ENCODE measurements at places on chromosomes 2 and 18.

DNA sequence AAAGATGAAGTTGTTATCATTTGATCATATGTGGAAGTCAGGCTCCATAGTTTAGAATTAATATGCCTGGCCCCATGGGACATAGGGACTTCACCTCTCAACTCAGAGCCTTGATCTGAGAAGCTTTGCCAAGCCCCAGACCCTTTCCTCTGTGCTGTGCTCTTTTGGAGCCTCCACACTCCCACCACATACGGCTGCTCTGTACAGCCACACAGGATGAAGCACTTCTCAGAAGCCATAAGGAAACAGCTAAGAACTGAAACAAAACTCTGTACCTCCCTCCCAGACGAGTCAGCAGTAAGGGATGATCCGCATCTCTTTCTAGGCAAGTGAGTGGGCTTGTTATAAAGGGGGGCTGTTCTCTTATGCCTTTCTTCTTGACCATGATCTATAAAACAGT, 66.5 kb downstream of the CAB39 start:
- DNase-seq, result no peak

- peak; percentile 11 for DNase-seq
Observed at GRCh38 chr2:45652090-45653031, 886 bp downstream of the PRKCE start.

GRCh38 chr2:150832686-150833085, 345.2 kb upstream of the RND3 start:
- no peak for DNase-seq

DNA sequence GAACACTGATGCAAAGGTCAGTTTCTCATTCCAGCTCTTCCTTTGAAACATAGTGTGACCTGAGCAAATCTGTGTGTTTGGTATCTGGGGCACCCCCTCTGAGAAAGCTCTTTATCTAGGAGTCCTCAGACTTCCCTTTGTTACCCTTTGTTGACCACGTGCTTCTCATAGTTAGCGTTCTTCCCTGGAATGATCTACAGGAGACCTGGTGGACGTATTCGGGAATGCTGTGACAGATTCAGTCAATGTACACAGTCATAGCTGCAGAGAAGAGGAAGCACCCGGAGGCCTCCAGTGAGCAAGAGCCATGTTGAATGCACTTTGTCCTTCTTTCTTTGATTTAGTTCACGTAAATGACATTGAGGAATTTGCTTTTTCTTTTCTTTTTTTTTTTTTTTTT, 10.7 kb upstream of the CHMP1B start:
- DNase-seq, result no peak

GRCh38 chr2:214322662-214323061, 88.2 kb upstream of the VWC2L start:
- DNase-seq, result no peak

DNA sequence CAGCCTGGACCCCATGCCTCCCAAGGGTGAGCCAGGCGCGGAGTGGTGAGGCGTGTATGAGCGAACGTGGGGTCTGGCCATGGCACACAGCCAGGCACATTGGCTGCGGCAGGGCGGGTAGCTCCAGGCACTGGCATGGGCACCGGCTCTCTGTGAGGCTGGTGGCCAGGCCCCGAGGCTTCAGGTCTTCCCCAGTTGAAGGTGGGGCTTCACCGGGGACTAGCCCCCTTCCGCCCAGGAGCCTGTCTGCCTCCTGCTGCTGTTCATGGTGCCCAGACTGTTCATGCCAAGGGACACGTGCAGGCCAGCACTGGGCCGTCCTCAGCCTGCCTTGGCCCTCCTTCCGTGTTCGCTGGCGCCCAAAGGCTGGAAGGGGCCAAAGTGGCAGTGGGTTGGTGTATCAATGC, 26.8 kb downstream of the DDX1 start:
- DNase-seq, result no peak

- DNase-seq, result no peak
Observed at GRCh38 chr2:192960945-192961344, 766.2 kb upstream of the TMEFF2 start.

GRCh38 chr2:28055325-28055970, 164.9 kb downstream of the BABAM2 start:
- DNase-seq, result no peak

- DNase-seq, result no peak
Observed at GRCh38 chr2:121239969-121240368, 45.0 kb downstream of the TFCP2L1 start.

DNA sequence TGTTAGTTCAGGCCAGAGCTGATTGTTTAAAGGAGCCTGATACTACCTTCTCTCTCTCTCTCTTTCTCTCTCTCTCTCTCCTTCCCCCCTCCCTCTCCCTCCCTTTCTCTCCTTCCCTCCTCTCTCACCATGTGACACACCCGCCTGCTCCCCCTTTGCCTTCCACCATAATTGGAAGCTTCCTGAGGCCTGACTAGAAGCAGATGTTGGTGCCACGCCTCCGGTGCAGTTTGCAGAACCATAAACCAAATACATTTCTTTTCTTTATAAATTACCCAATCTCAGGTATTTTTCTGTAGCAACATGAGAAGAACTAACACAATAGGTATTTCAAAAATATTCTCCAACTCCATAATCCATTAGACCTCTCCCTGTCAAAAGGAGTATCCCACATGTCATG, 62.4 kb downstream of the ANKRD62 start:
- no peak for DNase-seq

GRCh38 chr2:63651356-63651755, 62.6 kb downstream of the MDH1 start:
- DNase-seq, result no peak

GRCh38 chr2:102657770-102658169, 38.4 kb downstream of the SLC9A2 start:
- no peak for DNase-seq

DNA sequence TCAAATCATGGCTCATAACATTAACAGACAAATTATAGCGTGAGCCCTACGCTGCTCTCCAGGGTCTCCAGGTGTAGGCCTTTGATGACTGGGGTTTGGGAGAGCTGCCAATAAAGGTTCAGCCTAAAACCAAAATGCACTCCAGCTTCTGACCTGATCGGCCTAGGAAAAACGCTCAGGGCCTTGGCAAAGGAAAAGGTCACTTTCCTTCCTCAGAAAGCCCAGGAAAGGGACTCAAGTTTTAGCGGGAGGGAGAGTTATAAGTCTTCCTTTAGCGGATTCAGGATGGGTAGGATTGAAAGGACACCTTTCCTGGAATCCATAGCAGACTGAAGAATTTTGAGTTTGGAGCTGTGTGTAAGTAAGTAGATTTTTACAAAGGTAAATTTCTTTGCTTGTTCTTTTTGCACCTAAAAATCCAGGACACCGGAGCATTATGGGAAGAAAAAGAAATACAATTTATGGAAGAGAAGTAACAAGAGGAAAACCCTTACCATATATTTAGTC, 8.8 kb downstream of the EVX2 start:
- DNase-seq, result no peak

DNA sequence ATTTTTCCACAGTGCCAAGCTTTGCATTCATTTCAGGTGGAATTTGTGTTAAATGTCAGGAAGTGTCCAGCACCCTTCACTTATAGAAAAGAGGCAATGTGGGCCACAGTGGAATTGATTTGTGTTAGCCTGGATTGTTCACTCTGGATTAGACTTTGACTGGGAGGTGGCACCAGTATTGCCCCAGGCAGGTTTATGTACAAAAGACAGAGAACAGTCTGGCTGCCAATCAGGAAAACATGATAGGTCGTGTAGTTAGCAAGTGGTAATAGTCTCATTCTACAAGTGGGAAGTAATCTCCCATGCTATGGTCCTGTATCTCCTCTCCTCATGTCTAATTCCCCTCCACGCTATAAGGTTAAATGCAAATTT, 45.6 kb downstream of the RAB27B start:
- DNase-seq, result no peak

- no peak for DNase-seq
Observed at GRCh38 chr2:70523996-70524965, 29.3 kb downstream of the TGFA start.

DNA sequence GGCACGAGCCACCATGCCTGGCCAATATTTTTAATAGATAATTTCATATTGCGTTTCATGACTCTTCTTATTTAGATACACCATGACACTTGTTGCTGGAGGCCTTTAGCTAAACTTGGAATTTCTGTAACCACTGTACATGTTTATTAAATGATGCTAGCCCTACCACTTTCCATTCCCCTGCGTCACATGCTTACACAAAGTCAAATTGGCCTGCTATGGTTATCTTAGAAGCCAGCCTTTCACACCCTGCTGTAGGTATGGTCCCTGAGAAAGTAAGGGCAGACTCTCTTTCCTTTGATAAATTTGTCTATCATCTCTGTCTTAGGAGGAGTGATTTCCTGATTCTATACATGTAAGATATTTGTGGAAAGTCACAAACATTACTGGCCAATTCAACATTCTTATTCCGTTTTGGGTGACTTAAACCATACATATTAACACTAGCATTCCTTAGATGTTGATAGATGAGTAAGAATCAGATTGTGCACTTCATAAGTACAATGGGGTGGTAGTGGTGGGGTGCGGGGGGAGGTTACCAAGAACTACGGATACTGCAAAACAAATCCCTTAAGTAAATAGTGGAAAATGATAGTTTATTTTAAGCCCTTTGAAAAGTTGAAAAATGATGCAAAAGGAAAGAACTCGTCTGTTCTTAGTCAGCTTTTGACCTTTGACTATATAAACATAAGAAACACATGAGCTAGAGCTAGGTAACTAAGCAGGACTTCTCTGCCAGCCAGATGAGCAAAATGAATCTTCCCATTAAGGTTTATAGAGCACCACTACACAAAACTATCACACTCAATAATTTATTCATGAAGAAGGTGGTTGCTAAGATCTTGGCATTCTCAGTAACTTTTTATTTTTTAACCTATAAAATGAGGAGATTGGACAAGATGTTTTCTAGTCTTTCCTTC, 7.9 kb upstream of the NDUFV2 start:
- DNase-seq, result no peak

DNA sequence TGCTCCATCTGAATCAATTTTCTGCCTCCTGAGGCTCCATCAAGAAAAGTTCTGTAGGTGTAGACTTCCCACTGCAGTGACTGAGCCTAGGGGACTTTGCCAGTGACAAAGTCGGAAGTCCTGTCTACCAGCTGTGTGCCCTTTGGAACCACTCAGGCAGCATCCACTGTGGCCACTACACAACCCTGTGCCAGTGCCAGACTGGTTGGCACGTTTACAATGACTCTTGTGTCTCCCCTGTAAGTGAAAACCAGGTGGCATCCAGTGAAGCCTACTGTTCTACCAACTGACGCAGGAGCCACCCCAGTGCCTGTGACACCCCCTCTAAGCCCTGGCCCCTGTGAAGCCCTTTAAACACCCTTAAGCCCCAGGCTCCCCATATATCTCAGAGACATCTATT, 132.1 kb upstream of the SERPINE2 start:
- no peak for DNase-seq

DNA sequence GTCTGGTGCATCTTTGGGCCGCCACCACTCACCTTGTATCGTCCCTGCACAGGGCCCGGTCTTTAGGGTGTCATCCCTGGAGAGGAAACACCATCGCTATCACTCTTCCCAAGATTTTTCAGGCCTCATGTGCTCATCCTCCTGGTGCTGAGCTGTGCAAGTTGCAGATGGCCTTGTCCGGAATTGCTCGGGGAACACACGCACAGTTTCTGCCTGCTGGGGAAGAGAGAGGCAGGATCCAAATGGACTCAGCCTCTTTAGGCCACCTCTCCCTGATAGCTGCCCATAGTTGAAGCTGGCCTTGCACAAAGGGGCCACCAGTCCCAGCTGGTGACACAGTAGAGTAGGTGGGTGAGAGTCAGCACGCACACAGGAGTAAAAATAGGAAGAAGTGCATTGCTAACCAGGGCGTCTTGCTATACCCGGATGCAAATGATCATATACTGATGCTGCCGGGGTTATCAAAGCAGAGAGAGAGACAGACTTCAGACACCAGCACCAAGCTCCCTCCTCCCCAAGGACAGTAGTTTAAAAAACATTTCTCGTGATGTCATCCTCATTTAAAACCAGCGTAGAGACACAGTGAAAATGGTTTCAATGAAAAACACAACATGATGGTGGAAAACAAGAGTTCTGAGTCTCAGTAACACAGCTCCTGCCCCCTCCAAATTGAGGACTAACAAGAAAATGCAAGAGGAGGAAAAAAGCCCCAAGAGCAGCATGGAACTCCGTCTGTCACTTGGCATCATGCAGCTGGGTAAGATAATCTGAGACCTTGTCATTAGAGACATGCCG, 147.5 kb upstream of the NCK2 start:
- DNase-seq, result no peak

DNA sequence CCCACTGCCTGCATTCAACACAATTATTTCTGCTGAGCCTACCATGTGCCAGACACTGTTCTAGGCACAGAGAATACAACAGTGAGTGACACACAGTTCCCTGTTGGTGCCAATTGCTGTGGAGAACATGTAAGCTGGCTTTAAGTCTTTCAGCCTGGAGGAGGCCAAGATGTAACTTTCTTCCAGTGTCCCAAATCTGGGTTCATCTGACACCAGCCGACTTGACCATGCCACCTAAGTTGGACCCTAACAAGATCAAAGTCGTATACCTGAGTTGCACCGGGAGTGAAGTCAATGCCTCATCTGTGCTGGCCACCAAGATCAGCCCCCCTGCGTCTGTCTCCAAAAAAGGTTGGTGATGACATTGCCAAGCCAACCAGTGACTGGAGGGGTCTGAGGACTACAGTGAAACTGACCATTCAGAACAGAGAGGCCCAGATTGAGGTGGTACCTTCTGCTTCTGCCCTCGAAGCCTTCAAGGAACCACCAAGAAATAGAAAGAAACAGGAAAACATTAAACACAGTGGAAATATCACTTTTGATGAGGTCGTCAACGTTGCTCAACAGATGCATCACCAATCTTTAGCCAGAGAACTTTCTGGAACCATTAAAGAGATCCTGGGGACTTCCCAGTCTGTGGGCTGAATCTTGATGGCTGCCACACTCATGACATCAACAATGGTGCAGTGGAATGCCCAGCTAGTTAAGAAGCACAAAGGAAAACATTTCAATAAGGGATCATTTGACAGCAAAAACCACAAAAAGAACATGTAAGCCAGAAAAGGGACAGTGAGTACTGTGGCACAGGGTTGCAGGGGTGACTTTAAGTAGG, 6.3 kb downstream of the TRABD2A start:
- no peak for DNase-seq

DNA sequence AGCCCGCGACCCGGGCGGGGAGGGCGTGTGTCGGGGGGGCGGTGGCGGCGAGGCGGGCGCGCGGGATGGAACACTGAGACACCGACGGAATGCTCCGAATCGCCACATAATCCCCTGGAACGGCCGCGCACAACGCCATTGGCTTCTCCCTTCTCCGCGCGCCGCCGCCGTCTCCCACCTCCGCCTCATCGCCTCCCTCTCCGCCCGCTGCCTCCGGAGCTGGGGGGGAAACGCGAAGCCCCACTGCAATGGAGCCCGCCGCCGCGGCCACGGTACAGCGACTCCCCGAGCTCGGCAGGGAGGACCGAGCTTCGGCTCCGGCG, at the start of gene PHLPP1:
Gene PHLPP1 (plus strand): TSS at position 106 of the 323 bp plus-strand sequence. CDS start 143 bp downstream, at position 249.
- no peak for DNase-seq

GRCh38 chr2:191299010-191299409, 53.8 kb downstream of the MYO1B start:
- no peak for DNase-seq

DNA sequence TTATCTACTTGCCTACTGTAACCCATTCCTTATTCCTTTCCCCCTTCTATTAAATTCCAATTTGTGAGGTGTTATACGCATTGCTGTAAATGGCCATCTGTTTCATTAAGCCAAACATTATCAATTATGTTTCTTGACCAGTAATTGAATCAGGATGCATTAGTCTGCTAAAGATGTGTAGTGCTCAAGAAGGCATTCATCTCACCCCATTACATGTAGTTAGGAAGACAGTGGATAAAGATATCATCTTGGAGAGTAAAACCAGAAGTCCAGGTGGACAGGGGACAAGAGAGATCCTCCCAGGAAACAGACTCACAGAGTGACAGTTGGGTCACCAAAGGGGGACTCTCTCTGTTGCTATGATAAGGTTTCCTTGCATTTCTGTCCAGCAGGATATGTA, 73.3 kb upstream of the FAM98A start:
- DNase-seq, result no peak
